ENCODE measurements at places on chromosomes 16 and 17. TPM values are rescaled to one million over a fixed set of nuclear protein-coding genes. Genes with fewer than 3 reads are reported as not detected.

The GSDMA gene
- 0.53 TPM for total RNA-seq

The SSTR5 gene
- total RNA-seq = not detected

The TNFRSF17 gene
- total RNA-seq = not detected

The PPP1R27 gene
- total RNA-seq = not detected

The SYCE1L gene
- total RNA-seq = 6.2 TPM

The PIRT gene
- total RNA-seq = not detected

The CETP gene
- total RNA-seq = not detected

The FNDC8 gene
- total RNA-seq = not detected

The ASPA gene
- not detected for total RNA-seq

The RNF222 gene
- total RNA-seq = not detected

The TMC8 gene
- 196 TPM for total RNA-seq

The SCGB1C2 gene
- total RNA-seq = not detected

The NOG gene
- total RNA-seq = not detected

The KRT39 gene
- not detected for total RNA-seq

The MMD gene
- total RNA-seq = 29.6 TPM

The TBX4 gene
- not detected for total RNA-seq

The NOXO1 gene
- 0.21 TPM for total RNA-seq

The TBC1D10B gene
- total RNA-seq = 63.4 TPM

The EVPLL gene
- total RNA-seq = not detected

The SLC12A3 gene
- not detected for total RNA-seq

The ZMYND15 gene
- not detected for total RNA-seq

The KCNH4 gene
- total RNA-seq = 0.64 TPM

The MPP3 gene
- 0.21 TPM for total RNA-seq

The MAZ gene
- total RNA-seq = 387 TPM

The HBQ1 gene
- total RNA-seq = 0.62 TPM

The KRTAP3-1 gene
- total RNA-seq = not detected

The WNK4 gene
- total RNA-seq = 0.16 TPM

The PSME3IP1 gene
- 109 TPM for total RNA-seq

The TNS4 gene
- 9.0 TPM for total RNA-seq

The USP6 gene
- 0.07 TPM for total RNA-seq

The CDK5R1 gene
- total RNA-seq = 12.0 TPM
